ENCODE measurements at places on chromosomes 4 and X.

DNA sequence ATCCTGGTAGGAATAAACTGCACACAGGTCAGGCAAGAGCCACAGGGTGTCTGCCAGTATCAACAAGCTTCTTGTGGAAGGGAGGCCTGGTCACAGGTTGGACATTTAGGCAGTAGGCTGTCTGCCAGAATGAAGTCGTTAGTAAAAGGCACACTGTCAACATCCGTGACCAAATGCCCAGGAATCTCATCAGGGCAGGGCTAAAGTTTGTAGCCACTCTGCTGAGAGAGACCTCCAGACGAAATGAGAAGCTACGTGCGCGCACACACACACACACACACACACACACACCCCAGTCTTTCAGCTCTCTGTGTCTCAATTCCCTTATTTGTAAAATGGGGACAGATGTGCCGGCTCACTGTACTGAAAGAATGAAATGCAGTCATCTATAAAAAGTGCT lies 408.7 kb upstream of the ZFP42 start:
- DNase-seq = no peak

DNA sequence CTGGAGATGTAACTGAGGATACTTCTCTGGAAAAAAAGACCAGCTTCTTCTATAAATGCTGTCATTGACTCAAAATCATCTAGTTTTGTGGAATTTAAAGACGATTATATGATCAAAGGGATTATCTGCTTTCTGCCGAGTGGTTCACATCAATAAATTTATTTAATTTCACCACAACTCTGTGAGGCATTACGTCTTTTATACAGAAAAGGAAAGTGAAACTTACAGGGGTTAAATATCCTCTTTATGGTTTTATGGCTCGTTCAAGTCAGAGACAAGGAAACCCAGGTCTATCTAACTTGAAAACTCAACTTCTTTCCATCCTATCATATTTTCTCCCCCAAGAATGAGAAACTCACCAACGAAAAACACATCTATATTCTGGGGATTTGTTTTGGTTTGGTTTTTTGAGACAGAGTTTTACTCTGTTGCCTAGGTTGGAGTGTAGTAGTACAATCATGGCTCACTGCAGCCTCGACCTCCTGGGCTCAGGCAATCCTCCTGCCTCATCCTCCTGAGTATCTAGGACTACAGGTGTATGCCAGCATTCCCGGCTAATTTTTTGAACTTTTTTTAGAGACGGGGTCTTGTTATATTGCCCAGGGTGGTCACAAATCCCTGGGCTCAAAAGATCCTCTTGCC lies 377.9 kb upstream of the EMCN start:
- peak; percentile 41 for DNase-seq

DNA sequence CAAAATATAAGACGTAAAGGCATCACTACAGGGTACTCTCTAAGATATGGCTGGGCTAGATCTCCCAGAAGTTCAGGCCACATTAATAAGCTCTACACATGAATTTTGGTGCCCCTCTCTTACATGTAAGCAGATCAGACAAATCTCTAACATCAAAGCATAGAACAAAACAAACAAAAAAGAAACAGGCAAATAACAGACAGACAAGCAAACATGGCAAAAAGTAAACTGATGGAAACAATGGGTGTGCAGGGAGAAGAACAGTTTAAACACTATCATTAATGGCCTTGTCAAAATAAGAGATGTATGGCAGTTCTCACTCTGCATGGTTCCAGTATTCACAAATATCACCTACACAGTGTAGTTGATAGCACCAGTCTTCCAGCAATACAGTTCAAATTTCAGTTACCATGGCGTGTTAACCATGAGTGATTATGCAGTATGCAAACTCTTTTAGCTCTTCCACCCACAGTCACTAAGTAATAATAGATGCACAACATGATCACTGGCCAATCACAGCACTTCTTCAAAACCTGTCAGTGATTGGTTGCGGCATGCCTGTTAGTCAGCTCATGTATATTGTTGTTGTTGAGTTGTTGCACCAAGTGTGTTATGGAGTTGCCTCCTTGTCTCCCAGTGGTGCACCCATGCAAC lies 110.7 kb upstream of the TLR3 start:
- no peak for DNase-seq

- no peak for DNase-seq
These were observed 1043.3 kb downstream of the FAT4 start for GRCh38 chr4:126358041-126358440.

DNA sequence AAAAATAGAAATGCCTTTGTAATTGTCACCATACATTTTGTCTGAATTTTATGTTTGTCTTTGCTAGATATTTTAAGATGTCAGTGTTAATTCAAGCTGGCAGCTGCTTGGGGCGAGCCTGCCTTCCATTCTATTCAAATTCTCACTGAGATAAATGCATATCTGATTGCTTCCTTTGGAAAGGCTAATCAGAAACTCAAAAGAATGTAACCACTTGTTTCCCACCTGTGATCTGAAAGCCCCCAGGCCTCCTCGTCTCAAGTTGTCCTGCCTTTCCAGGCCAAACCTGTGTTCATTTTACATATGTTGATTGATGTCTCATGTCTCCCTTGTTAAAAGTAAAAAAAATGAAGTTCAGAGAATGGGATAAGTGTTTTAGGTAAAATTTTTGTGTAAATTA lies 318.7 kb upstream of the TECRL start:
- DNase-seq = no peak

DNA sequence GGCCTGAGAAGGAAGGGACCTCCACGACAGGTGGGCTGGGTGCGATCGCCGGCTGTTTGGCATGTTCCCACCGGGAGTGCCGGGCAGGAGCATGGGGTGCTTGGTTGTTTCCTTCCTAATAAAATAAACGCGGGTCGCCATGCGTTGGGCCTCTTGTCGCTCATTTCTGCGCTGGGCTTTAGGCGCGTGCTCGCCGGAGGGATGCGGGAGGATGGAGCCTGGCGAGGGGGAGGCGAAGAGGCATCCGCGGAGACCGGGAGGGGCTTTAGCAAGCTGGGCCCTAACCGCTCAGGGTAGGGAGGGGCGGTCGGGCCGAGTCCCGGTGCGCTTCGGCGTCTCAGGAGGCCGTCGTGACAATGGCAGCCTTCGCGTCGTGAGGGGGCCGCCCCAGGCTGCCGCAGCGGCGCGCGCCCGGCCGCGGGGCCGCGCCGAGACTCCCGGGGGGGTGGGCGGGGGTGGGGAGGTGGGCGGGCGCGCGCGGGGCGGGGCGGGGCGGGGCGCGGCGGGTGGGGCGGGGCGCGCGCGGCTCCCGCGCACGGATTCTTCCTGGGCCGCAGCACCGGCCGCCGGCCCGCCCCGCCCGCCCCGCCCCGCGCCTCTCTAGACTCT lies 476 bp upstream of the GDI1 start:
- DNase-seq = peak; percentile 85

Data from GM13976 (cell line).